Activated T-cell treated with anti-CD3 and anti-CD28 coated beads for 4 hours (primary cell): ENCODE measurements at places on chromosomes 5 and 9.

DNA sequence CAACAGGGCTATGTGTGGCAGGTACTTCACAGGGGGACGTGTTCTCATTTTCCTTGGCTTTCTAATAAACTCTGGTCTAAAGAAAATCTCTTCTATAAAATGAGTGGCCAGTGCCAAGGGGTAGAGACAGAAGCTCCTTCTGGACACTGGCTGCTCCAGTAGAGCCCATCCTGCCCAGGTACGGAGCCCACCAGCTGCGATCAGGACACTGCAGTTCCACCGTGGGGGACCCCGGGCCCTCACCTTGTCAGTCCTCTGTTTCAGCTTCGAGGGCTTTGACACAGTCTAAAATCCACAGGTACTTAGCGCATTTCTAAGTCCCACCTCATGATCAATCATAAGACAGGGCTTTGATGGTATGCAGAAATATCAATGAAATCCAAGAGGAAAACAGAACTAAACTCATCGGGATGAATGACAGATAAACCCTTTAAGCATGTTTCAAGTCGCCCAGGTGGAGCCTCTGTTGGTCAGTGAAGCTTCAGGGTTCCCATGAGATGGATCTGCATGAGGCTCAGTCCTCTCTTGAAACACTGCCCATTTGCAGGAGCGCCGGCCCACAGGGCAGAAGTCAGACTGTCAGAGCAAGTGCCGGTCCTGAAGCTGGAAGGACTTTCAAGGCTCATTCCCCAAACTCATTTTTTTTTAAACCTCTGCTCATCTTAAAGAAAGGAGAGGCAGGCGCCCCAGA is 20.3 kb upstream of the TERT start:
- no peak for DNase-seq

- no peak for DNase-seq
Measured at GRCh38 chr5:16192311-16192710, 12.7 kb upstream of the MARCHF11 start.

- no peak for DNase-seq
Measured at GRCh38 chr5:178551468-178551867, 38.7 kb downstream of the COL23A1 start.

GRCh38 chr5:93603793-93604643 is 21.0 kb downstream of the NR2F1 start:
- DNase-seq, result no peak

- DNase-seq, result no peak
Measured at GRCh38 chr5:132342291-132343180, 27.0 kb upstream of the SLC22A5 start.

- DNase-seq, result peak; percentile 78
Measured at GRCh38 chr5:143008809-143009521, 238.8 kb downstream of the ARHGAP26 start.
